Neuronal stem cell (in vitro differentiated cells): ENCODE measurements at places on chromosomes 1 and 21.
A peak's percentile ranks its signal among the peaks of the same experiment; 100 is the strongest.

DNA sequence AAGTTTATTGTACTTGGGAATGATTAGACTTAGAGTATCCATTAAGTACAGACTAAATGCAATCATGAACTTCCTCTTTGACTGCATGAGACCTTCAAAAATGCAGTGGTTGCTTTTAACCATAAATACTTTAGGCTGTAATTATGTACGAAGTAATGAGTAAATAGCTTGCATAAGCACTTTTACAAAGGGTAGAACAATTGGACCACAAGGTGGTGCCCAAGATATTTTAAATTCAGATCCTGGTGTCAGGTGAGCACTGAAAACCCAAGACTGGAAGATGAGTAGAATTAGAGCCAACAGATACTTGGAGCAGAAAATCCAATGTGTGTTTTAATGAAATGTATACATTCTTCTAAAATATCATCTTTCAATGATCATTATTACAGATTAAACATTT, 43.4 kb upstream of the RHOU start:
- no peak for DNase-seq

DNA sequence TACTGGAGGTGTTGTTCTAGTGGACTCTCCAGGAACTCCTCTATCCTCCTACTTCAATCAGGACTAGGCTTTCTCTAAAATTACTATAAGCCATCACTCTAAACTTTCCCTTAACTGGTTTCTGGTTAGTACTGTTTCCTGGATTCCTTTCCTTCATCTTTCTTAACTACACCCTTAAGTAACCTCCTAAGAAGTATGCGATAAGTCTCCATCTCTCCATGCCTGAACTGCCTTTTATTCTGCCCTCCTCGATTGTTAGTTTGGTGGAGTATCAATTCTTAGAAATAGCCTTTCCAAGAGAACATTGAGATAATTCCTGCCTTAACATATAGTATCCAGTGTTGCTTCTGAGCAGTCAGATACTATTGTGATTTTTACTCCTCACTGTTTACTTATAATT, 162.9 kb upstream of the PDE4B start:
- DNase-seq, result no peak

DNA sequence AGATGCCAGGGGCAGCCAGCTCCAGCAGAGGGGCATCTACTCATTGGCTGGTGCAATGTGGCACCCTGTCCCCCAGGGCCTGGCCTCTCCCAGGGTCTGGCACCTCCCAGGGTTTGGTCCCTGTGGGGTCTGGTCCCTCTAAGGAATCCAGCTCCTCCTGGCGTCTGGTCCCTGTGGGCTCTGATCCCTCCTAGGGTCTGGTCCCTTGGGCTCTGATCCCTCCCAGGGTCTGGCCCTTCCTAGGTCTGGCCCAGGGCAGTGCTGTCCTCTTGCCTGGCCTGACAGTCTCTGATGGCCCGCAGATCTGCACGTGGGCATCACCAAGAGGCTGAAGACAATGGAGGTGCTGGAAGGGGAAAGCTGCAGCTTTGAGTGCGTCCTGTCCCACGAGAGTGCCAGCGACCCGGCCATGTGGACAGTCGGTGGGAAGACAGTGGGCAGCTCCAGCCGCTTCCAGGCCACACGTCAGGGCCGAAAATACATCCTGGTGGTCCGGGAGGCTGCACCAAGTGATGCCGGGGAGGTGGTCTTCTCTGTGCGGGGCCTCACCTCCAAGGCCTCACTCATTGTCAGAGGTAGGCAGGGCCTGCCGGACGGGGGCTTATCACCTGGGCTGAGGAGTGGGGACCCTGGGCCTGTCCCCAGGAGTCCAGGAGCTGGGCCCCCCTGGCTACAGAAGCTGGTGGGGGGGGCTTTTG, 73.9 kb downstream of the OBSCN start:
- no peak for DNase-seq

DNA sequence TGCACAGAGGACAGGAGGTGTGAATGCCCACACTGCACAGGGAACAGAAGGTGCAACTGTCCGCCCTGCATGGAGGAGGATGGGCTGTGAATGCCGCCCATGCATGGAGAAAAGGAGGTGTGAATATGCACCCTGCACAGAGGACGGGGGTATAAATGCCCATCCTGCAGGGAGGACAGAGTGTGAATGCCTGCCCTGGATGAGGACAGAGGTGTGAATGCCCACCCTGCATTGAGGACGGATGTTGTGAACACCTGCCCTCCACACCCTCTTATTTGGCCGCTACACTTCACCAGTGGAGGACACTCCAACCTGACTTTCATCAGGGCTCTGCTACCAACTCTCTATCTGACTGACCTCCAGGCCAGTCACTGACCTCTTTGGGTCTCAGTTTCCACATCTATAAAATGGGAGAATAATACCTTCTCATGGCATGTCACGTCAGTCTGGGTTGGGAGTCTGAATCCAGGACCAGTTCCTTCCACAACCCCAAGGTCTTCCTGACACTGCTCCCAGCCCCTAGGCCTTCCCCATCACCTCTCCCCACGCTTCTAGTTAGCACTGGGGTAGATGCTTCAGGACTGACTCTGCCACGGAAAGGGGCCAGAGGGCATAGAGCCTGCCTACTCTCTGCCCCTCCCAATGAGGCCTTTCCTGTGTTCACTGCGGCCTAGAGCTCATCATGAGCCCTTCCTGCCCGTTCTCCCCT, 28.4 kb downstream of the ZBTB17 start:
- DNase-seq, result no peak

DNA sequence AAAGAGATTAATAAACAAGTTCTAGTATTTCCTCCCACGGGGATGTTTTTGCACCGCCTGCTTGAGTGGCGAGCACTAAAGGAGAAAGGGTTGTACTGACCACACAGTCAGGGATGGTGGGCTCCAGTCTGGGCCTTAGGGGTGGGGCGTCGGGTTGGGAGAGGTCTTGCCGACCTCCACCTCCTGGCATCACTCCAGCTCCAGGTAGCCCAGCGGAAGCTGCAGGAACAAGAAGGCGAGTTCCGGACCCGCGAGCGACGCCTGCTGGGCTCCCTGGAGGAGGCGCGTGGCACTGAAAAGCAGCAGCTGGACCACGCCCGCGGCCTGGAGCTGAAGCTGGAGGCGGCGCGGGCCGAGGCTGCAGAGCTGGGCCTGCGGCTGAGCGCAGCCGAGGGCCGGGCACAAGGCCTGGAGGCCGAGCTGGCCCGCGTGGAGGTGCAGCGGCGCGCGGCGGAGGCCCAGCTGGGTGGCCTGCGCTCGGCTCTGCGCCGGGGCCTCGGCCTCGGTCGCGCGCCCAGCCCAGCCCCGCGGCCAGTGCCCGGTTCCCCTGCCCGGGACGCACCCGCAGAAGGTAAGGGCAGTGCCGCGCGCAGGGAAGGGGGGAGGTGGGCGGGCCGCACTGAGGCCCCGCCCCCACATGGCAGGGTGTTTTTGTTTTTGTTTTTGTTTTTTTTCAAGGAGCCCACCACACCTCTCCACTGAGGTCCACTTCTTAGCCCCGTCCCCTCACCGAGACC, 19.7 kb downstream of the MFAP2 start:
- DNase-seq, result peak; percentile 75

- peak; percentile 31 for DNase-seq
Measured at GRCh38 chr1:115976062-115976920, at the start of gene SLC22A15. TSS of gene SLC22A15 (plus strand) at chr1:115976513. CDS start at chr1:115976628, 115 bp downstream.

DNA sequence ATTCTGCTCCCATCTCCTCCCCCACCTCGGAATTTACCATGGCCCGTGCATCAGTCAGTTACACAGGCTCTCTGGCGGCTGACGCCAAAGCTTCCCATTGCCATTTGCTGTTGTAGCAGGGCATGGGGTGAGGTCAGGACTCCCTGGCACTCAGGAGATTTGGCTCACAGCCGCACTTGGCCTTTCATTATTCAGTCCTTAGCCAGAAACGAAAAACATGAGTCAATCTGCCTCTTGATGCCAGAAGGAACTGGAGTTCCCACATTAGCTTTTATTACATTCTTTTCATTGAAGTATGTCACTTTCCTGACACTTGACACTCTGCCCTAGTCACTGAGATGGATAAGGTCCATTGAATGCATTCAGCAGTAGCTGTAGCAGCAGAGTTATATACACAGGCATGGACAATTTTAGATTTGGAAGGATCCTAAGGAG, 260.6 kb downstream of the CACNA1E start:
- DNase-seq, result no peak

- DNase-seq, result no peak
Measured at GRCh38 chr1:162676087-162676486, 43.8 kb downstream of the DDR2 start.

DNA sequence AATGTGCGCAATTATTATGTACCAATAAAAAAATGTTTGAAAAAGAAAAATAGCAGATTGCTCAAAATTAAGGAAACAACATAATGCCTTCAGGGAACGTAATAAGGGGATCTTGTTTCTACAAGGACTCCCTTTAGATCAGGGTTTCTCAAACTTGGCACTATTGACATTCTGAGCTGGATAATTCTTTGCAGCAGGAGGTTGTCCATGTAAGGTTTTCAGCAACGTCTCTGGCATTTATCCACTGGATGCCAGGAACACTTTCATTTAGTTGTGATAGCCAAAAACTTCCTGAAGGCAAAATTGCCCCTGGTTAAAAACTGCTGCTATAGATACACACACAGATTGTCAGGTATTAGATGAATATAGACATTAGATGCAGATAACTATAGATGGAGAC, 666.7 kb upstream of the ADAMTS5 start:
- no peak for DNase-seq

DNA sequence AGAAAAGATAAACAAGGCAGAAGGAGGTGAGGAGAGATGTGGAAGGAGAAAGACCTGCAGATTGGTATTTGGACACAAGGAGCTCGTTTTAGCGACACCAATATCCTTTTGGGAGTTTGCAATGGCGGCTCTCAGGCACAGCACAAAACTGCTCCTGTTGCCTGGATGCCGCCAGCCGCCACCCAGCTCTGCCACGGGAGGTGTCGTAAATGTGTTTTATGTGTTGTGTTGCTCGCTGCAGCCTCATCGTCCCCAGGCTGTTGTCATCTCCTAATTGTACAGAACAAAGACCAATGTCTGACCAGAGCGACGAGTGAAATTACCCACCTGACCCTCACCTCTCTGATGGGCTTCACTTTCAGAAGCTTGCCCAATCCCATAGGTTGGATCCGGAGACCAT, 96.6 kb upstream of the ZNF281 start:
- no peak for DNase-seq

GRCh38 chr1:206702803-206703202, 18.1 kb downstream of the MAPKAPK2 start:
- DNase-seq, result no peak

DNA sequence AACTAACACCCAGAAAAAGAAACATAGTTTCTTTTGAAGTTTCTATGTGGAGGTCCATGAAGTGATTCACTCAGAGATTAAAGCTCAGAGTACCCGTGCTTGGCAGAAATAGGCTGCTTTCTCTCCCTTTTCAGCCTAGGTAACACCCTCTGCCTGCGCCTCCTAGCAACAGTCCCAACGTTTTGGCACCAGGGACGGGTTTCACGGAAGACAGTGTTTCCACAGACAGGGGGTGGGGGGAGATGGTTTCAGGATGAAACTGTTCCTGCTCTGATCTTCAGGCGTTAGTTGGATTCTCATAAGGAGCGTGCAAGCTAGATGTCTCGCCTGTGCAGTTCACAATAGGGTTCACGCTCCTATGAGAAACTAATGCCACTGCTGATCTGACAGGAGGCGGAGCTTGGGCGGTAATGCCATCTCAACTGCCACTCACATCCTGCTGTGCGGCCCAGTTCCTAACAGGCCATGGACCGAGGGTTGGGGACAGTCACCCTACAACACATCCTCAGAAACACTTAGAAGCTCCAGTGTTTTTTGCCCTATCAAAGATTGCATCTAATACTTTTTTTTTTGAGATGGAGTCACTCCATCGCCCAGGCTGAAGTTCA, 53.2 kb downstream of the CHML start:
- no peak for DNase-seq

- no peak for DNase-seq
Measured at GRCh38 chr1:33721301-33721815, 142.5 kb upstream of the HMGB4 start.

DNA sequence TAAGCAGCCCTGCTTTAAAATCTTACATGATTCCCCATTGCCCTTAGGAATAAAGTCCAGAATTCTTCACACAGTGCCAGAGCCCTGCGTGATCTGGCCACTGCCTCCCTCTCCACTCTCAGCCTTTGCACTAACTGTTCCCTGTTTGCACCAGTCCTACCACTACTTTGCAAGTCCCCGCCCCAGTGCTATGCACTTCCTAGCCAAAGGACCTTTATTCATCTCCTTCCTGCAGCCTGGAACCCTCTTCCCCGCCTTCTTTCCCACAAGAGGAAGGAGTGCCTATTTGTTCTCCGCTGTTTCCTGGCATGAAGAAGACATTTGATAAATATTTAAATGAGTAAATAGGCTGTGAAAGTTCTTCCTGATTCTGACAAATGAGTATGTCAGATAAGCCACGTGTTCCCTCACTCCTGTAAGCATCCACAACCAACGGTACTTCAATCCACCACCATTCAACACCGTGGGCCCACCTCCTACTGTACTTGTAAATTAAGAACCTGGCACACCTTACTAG, 23.9 kb downstream of the CAPN8 start:
- no peak for DNase-seq

- no peak for DNase-seq
Measured at GRCh38 chr1:211133393-211133835, 534 bp downstream of the KCNH1 start.

DNA sequence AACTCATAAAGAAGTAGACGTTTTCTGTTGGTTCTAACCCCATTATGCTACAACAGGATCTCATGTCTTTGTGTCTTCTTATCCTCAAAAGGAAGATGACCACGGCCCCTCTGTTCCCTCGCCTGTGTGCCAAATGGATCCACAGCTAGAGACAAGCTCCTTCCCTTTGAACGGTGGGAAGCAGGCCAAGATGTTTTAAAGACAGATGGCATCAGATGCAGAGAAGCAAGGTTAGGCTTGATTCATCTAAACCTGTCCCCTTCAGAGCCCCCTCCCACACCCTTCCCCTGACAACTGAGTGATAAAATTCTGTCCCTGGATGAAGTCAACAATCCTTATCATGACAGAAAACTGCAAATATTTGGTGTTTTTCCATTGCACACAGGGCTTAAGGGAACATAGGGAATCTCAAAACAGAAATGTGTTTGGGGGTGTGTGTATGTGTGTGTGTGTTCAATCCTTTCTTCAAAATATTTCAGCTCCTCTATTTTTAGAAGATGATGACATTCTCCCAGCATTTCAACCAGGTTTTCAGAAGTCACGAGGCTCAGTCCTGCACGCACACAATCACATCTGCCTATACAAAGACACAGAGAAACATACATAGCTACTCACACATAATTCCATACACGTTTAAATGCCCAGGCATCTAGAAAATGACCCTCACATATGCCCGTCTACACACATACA, 27.8 kb upstream of the FMOD start:
- DNase-seq, result no peak
